ENCODE measurements at places on chromosomes 11 and 22. TPM values are rescaled to one million over a fixed set of nuclear protein-coding genes. Genes with fewer than 3 reads are reported as not detected.
A peak's percentile ranks its signal among the peaks of the same experiment; 100 is the strongest.

DNA sequence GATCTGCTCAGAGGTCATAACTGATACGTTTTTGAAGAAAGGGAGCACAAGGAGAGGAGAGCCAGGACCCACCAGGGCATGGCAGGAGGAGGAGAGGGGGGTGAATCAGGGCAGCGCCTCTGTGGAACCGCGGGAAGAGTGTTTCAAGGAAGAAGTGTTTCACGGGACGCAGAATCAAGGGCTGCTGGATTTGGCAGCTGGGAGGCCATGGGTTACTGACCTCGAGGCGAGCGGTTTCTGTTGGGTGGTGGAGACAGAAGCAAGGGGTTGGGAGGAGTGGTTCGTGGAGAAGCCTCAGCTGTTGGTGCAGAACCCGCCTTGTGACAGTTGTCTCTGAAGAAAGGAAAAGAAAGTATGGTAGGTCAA lies 13.1 kb downstream of the VPS26B start:
- no peak overlapping the region for H3K4me3 ChIP-seq
- no peaks in the 10 kb centered on the region for H3K27me3 ChIP-seq
- H3K27ac ChIP-seq, result no peak overlapping the region
- H3K36me3 ChIP-seq, result no peaks in the 10 kb centered on the region
- no peak for DNase-seq
- no peaks in the 10 kb centered on the region for H3K4me1 ChIP-seq

DNA sequence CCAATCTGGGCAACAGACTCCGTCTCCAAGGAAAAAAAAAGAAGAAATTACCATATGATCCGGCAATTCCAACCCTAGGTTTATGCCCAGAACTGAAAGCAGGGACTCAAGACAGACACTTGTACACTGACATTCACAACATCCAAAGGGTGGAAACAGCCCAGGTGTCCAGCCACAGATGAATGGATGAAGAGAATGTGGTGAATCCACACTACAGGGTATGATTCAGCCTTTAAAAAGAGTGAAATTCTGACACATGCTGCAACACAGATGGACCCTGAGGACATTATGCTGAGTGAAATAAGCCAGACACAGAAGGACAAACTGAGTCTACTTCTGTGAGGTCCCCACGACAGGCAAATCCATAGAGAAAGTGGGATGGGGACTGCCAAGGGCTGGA lies 43.9 kb downstream of the SGSM3 start:
- H3K27me3 ChIP-seq, result no peaks in the 10 kb centered on the region
- H3K4me3 ChIP-seq, result no peak overlapping the region
- no peak for DNase-seq

DNA sequence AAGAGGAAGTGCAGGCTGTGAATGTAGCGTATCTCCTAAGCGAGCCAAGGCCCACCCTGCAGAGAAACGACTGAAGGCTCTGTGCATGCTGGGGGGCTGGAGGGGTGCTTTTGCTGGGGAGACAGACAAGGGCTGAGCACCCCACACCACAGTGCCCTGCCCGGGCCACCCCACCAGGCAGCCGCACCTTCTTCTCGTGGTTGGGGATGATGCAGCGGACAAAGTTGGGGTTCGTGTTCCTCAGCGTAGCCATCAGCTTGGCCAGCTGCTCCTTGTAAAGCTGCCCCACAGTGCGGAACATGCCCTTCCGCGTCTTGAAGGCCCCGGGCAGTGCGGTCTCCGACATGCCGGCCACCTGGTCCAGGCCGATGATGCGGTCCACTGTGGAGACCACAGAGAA lies 53.3 kb downstream of the APOL1 start:
- H3K36me3 ChIP-seq, result peaks cover 89% of the 10 kb centered on the region
- no peaks in the 10 kb centered on the region for H3K27me3 ChIP-seq
- DNase-seq, result no peak
- peak overlapping the region; percentile 75 for H3K27ac ChIP-seq
- no peak overlapping the region for H3K4me3 ChIP-seq

- H3K4me3 ChIP-seq, result no peak overlapping the region
- H3K36me3 ChIP-seq, result no peaks in the 10 kb centered on the region
- DNase-seq, result peak; percentile 78
- H3K27me3 ChIP-seq, result no peaks in the 10 kb centered on the region
Measured at GRCh38 chr22:30252411-30253204, 6.0 kb upstream of the LIF start.

- no peak overlapping the region for H3K27ac ChIP-seq
- no peaks in the 10 kb centered on the region for H3K27me3 ChIP-seq
- H3K4me3 ChIP-seq, result no peak overlapping the region
Measured at GRCh38 chr22:20577549-20577975, 70.2 kb downstream of the MED15 start.

The POU2F3 gene
- total RNA-seq, result not detected

The EFCAB6 gene
- 0.68 TPM for total RNA-seq

The FOLR2 gene
- total RNA-seq, result 6.4 TPM

Data from transverse colon (tissue), 4 donors.